ENCODE measurements at places on chromosomes 5 and 9.

- no peak for DNase-seq
- peaks cover 2% of the 10 kb centered on the region for H3K27me3 ChIP-seq
- no peaks in the 10 kb centered on the region for H3K36me3 ChIP-seq
- no peak overlapping the region for H3K27ac ChIP-seq
Measured at GRCh38 chr9:109428854-109429253, 69.3 kb downstream of the PTPN3 start.

- no peaks in the 10 kb centered on the region for H3K4me1 ChIP-seq
- no peak overlapping the region for H3K27ac ChIP-seq
- H3K36me3 ChIP-seq, result no peaks in the 10 kb centered on the region
- no peak for DNase-seq
- no peak overlapping the region for H3K4me3 ChIP-seq
Measured at GRCh38 chr5:123800640-123801039, 288.7 kb downstream of the CSNK1G3 start.

DNA sequence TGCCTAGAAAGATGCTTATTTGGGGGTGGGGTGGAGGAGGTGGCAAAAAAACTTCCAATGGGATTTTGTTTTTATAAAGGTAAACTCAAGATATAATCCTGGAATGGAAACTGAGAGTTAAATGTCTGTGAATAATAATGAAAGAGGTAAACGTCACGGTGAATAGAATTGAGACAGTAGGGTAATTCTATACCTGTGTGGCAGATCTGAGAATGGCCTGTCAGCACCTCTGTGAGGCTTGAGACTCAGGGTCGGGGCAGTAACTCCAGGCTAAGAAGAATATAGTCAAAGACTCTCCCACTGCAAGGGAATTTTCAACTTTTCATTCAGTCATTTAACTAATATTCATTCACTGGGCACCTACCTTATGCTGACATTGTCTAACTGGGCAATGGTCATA, 581.2 kb upstream of the ZNF608 start:
- H3K36me3 ChIP-seq, result no peaks in the 10 kb centered on the region
- H3K27me3 ChIP-seq, result peaks cover 1% of the 10 kb centered on the region
- no peaks in the 10 kb centered on the region for H3K4me1 ChIP-seq
- no peak overlapping the region for H3K27ac ChIP-seq
- no peak overlapping the region for H3K4me3 ChIP-seq
- no peak for DNase-seq

- no peak for DNase-seq
- no peaks in the 10 kb centered on the region for H3K4me1 ChIP-seq
- H3K4me3 ChIP-seq, result no peak overlapping the region
- no peak overlapping the region for H3K27ac ChIP-seq
Measured at GRCh38 chr5:123138774-123139173, 49.7 kb downstream of the PRDM6 start.

GRCh38 chr5:97231025-97231636, 48.1 kb upstream of the RIOK2 start:
- no peak overlapping the region for H3K4me3 ChIP-seq
- H3K27ac ChIP-seq, result no peak overlapping the region
- DNase-seq, result no peak
- no peaks in the 10 kb centered on the region for H3K36me3 ChIP-seq

GRCh38 chr9:131297903-131298302, 8.4 kb downstream of the PLPP7 start:
- H3K27ac ChIP-seq, result no peak overlapping the region
- no peaks in the 10 kb centered on the region for H3K27me3 ChIP-seq
- H3K4me1 ChIP-seq, result no peaks in the 10 kb centered on the region
- no peaks in the 10 kb centered on the region for H3K36me3 ChIP-seq
- DNase-seq, result no peak
- H3K4me3 ChIP-seq, result no peak overlapping the region

DNA sequence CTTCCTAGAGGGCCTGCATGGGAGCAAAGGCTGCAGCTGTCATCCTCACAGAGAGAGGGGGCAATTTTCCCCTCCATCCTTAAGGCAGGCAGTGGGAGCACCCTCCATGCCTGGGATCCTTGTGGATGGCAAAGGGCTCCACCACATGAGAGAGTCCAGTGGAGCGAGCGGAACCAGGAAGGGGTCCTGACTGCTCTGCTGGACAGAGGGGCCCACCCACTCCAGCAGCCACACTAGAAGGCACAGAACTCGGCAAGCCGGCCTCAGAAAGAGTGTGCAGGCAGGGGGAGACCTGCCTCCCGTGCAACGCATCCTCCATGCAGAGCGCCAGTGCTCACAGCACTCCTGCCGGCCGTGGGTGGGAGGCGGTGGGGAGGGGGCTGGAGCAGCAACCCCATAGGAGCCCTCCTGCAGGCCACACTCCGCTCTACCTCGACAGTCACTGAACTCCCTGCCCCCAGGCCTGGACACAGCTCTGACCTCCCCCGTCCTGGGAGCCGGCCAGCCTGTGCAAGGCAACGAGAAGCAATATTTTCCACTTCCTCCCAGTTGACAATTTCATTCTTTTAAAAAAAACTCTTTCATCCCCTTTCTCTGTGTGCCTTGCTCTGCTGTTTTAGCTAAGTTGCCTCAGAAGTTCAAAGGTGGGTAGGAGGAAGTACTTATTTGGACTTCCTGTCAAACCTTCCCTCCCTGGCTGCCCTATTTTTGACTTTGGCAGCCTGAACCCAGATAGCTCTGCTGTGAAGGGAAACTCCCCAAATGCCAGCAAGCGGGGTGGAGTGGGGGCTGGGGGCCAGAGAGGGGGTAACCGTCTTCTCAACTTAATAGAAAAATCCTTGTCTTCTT, 5.3 kb upstream of the LCP2 start:
- H3K4me1 ChIP-seq, result peaks cover 21% of the 10 kb centered on the region
- H3K27me3 ChIP-seq, result peaks cover 3% of the 10 kb centered on the region
- H3K27ac ChIP-seq, result peak overlapping the region; percentile 66
- DNase-seq, result peak; percentile 51
- no peaks in the 10 kb centered on the region for H3K36me3 ChIP-seq

- DNase-seq, result no peak
- peak overlapping the region; percentile 99 for H3K27ac ChIP-seq
- H3K4me3 ChIP-seq, result peak overlapping the region; percentile 81
- H3K27me3 ChIP-seq, result no peaks in the 10 kb centered on the region
- H3K4me1 ChIP-seq, result peaks cover 33% of the 10 kb centered on the region
Measured at GRCh38 chr9:127904561-127905003, 5.2 kb upstream of the ST6GALNAC6 start.

DNA sequence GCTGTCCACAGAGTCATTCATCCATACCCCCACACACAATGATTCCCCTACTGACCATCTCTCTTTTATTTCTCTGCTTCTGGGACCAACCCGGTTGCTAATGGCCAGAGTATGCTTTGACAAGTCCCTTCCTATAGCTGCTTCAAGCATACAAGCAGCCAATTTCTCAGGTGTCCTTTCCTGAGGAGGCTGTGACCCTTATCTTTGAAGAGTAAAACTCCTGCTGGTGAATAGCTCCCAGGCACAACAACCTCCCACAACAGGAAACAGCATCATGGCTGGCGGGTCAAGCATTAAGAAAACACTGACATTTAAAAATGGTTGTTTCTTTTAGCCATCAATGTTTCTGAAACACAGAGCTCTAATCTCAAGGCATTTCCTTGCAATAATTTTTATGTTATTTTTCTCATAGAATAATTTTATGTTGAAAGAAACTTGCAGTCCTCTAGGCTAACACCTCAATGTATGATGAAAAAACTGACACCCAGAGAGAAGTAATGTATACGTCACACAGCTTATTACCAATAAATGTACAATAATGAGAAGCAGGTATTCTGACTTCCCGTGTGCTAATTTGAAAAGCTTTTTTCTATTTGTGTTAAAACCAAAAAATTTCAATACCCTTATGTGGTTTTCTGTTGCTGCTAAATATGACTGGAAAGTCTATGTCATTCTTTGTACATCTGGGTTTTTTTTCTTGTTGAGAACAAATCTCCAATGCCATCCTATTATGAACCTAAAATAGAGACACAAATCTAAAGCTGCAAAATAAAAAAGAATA, 7.5 kb upstream of the PAM start:
- DNase-seq, result no peak
- H3K4me1 ChIP-seq, result no peaks in the 10 kb centered on the region
- no peak overlapping the region for H3K4me3 ChIP-seq
- no peak overlapping the region for H3K27ac ChIP-seq
- H3K36me3 ChIP-seq, result no peaks in the 10 kb centered on the region

DNA sequence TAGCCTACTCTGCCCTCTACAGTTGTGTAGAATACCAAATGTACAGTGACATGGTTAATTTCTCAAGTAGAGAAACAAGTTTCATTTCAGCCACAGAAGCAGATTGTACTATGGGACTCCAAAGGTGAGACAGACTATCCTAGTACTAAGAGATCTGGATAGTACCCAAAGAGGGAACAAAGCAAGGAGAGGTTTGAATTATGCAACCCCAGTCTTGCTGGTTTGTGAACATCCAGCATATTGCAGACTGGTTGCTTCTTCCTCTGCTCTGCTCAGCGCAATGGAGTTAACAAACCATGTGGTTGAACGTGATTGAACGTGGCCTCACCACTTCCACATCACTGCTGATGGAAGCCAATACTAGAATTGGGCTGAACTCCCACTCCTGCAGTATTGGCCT, 43.3 kb upstream of the ALDOB start:
- no peak for DNase-seq
- no peaks in the 10 kb centered on the region for H3K4me1 ChIP-seq
- no peak overlapping the region for H3K27ac ChIP-seq
- peaks cover 8% of the 10 kb centered on the region for H3K27me3 ChIP-seq

DNA sequence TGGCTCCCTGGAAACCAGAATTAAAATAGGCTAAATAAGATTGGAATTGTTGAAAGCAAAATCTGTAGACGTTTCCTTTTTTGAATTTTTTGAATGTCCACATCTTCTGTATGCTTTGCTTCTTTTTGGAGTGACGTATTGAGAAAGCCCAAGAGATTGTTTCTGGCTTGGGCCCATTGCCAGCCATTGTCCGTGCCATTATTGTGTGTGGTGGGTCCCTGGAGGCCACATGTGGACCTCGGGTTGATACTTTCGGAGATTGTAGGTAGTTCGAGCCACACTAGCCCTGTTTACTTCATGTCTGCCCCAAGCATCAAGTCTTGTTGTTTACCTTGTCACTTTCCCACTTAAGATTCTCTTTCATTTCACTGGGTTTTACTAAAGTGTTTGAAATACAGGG, 106.0 kb downstream of the PALM2AKAP2 start:
- no peaks in the 10 kb centered on the region for H3K27me3 ChIP-seq
- H3K4me3 ChIP-seq, result no peak overlapping the region
- no peak for DNase-seq
- H3K36me3 ChIP-seq, result no peaks in the 10 kb centered on the region
- no peaks in the 10 kb centered on the region for H3K4me1 ChIP-seq

GRCh38 chr5:17400724-17401469, 97.1 kb upstream of the TAF11L2 start:
- DNase-seq, result no peak
- H3K27ac ChIP-seq, result no peak overlapping the region
- H3K36me3 ChIP-seq, result peaks cover 2% of the 10 kb centered on the region
- peaks cover 23% of the 10 kb centered on the region for H3K4me1 ChIP-seq

GRCh38 chr5:131396630-131397273, 132.9 kb downstream of the CDC42SE2 start:
- H3K27ac ChIP-seq, result peak overlapping the region; percentile 95
- H3K27me3 ChIP-seq, result no peaks in the 10 kb centered on the region
- no peak for DNase-seq

- H3K4me3 ChIP-seq, result no peak overlapping the region
- peaks cover 12% of the 10 kb centered on the region for H3K4me1 ChIP-seq
- no peak overlapping the region for H3K27ac ChIP-seq
- DNase-seq, result no peak
Measured at GRCh38 chr9:33860200-33860871, 43.4 kb downstream of the UBE2R2 start.

DNA sequence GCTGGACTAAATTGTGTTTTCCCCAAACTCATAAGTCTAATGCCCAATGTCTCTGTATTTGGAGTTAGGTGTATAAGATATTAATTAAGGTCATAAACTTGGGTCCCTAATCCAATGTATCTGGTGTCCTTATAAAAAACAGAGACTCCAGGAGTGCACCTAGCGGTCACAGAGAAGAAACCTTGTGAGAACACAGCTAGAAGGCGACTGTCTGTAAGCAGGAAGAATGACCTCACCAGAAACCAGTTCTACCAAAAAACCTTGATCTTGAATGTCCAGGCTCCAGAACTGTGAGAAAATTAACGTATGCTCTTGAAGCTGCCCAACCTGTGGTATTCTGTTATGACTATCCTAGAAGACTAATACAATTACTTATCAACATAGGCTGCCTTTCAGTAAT, 591.7 kb upstream of the PTPRD start:
- H3K27ac ChIP-seq, result no peak overlapping the region
- H3K4me1 ChIP-seq, result no peaks in the 10 kb centered on the region

DNA sequence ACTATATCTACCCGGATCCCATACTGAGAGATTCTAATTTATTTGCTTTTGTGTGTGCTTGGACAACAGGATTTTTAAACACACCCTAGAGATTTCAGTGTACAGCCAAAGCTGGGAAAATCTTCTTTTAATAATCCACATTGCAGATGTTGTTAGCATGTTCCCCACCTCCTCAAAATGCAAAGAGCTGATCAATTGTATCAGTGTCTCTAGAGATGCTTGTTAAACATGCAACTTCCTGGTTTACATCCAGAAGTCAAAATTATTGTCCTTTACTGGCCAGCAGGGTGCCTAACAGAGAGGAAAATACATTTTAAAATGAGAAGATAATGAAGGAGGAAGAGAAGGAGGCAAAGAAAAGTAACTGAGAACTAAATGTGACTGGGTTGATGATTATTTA, 793.3 kb downstream of the SEMA5A start:
- H3K36me3 ChIP-seq, result no peaks in the 10 kb centered on the region
- no peak overlapping the region for H3K27ac ChIP-seq
- DNase-seq, result no peak
- H3K4me3 ChIP-seq, result no peak overlapping the region

GRCh38 chr5:139565411-139566305, 4.5 kb downstream of the UBE2D2 start:
- H3K4me3 ChIP-seq, result peak overlapping the region; percentile 80
- H3K27me3 ChIP-seq, result no peaks in the 10 kb centered on the region
- H3K27ac ChIP-seq, result peak overlapping the region; percentile 87
- peaks cover 39% of the 10 kb centered on the region for H3K4me1 ChIP-seq
- DNase-seq, result peak; percentile 50

DNA sequence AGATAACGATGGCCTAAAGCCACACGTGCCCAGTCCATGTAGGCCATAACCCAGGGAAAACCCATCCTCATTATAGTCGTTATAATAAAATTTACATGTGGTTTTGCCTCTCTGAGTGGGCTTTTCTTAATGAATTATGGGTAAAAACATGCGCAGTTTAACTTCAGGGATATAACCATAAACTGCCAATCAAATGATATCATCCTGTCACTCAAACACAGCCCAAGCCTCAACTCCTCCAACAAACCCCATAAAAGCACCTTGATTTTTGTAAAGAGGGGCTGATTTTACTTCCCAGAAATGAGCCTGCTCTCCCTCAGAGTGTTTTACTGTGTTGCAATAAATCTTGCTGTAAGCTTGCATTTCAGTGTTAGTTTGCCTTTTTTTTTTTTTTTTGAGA, 15.8 kb upstream of the SETX start:
- H3K4me3 ChIP-seq, result no peak overlapping the region
- no peak overlapping the region for H3K27ac ChIP-seq
- no peaks in the 10 kb centered on the region for H3K27me3 ChIP-seq
- DNase-seq, result no peak
- H3K36me3 ChIP-seq, result peaks cover 1% of the 10 kb centered on the region

GRCh38 chr5:175657593-175658271, at the start of gene HRH2:
Gene HRH2 (plus strand): TSS chr5:175658071. CDS start chr5:175683234, 25,163 bp downstream.
- no peak for DNase-seq
- peak within 1 kb of the TSS; percentile 84 for H3K4me3 ChIP-seq
- peaks cover 42% of the 10 kb centered on the region for H3K27me3 ChIP-seq
- peaks cover 2% of the 10 kb centered on the region for H3K36me3 ChIP-seq

All from memory B cell (primary cell).